ENCODE measurements at places on chromosomes 5 and 9. TPM values are rescaled to one million over a fixed set of nuclear protein-coding genes. Genes with fewer than 3 reads are reported as not detected.

The S100Z gene
- total RNA-seq: not detected

The PRSS3 gene
- total RNA-seq: not detected

The USP20 gene
- total RNA-seq: 46.7 TPM

The RMRP gene
- total RNA-seq: 2,632 TPM

DNA sequence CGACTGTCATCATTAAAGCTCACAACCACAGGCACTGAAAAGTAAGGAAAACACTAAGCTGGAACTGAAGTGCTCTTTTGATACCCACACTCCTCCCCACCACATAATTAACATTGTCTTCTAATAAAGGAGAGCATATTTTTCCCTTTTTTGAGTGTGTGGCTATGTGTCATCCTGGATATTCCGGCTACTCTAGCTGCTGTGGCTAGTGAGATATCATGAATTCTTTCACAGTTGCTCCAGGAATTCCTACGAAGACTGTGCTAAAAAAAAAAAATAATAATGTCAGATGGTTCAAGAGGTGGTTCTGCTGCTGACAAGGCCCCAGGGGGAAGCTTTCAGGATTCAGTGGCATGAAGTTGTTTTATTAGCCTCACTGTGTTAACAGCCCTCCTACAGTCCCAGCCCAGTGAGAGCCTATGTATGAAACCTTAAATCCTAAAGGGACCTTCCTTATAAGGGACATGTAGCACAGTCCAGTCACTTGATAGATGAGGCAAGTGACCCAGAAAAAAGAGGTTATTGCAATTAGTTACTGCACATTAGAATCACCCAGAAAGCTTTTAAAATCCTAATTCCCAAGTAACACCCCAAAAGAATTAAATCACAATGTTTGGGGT is 46.6 kb downstream of the TMEM252 start:
- H3K4me3 ChIP-seq: no peak overlapping the region
- no peak for DNase-seq
- H3K27ac ChIP-seq: peak overlapping the region; percentile 62
- H3K4me1 ChIP-seq: peaks cover 8% of the 10 kb centered on the region
- H3K27me3 ChIP-seq: no peaks in the 10 kb centered on the region

GRCh38 chr9:91066042-91066415 is 264.4 kb downstream of the SYK start:
- no peak for DNase-seq
- no peak overlapping the region for H3K27ac ChIP-seq
- H3K4me1 ChIP-seq: no peaks in the 10 kb centered on the region
- H3K36me3 ChIP-seq: no peaks in the 10 kb centered on the region
- H3K4me3 ChIP-seq: no peak overlapping the region
- H3K27me3 ChIP-seq: no peaks in the 10 kb centered on the region

DNA sequence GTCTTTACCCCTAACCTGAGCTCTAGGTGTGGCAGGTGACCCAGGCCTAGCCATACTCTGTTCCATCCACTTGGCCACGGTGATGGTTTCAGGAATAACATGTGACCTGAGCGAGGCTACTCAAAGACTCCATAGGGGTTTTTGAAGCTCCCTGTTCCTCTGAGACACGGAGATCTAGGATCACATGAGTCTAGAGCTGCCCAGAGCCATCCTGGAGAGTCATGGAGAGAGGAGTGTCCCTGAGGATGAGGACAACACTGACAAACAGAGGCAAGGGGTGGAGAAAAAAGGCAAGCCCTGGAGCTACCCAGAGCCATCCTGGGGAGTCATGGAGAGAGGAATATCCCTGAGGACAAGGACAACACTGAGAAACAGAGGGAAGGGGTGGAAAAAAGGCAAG is 29.5 kb upstream of the PCA3 start:
- no peak for DNase-seq
- no peak overlapping the region for H3K4me3 ChIP-seq
- no peaks in the 10 kb centered on the region for H3K4me1 ChIP-seq
- no peaks in the 10 kb centered on the region for H3K27me3 ChIP-seq
- no peaks in the 10 kb centered on the region for H3K36me3 ChIP-seq
- H3K27ac ChIP-seq: no peak overlapping the region

DNA sequence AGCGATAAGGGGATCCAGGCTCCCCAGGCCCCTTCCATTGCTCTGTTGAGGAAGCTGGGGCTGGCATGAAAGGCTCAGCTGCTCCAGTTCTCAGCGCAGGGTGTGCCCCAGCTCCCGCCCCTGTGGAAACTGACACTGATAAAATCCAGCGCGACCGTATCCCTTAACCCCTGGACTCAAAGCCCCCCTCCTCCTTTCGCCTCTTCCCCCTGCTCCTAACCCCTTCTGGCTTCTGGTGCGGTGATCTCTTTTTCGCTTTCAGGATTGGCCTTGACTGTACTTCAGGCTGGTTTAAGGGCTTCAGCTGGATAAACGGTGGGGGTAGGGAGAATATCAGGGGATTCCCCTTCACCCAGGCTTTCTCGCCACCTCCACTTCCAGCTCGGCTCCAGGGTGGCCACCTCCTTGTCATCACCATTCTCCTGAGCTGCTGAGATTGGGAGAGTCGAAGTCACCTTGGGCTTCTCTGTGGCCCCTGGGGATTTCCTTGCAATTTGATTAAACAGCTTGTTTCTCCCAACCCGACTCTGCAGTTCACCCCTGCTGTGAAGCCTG is 843 bp downstream of the BSPRY start:
- no peak overlapping the region for H3K27ac ChIP-seq
- H3K27me3 ChIP-seq: peaks cover 3% of the 10 kb centered on the region
- DNase-seq: no peak

GRCh38 chr9:133351908-133352634 is 4.1 kb downstream of the RPL7A start:
- DNase-seq: no peak
- H3K36me3 ChIP-seq: no peaks in the 10 kb centered on the region
- H3K4me3 ChIP-seq: no peak overlapping the region

DNA sequence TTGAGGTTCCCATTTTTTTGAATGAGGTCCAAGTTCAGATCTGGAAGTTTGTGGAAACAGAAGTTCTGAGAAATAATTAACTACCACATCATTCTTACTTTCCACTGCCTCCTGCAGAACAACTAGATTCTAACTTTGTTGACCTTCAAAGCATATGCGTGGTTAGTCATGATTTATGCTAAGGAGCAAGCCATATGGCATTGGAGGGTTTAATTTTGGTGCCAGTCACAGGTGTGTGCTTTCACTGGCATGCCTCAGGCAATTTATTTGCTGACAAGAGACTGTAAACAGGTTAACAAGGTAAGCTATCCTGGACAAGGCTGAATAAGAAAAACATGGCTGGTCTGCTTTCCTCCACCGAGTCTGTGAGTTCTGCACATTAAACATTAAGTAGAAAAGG is 31.5 kb downstream of the HMHB1 start:
- H3K27ac ChIP-seq: no peak overlapping the region
- no peak overlapping the region for H3K4me3 ChIP-seq
- H3K36me3 ChIP-seq: no peaks in the 10 kb centered on the region
- no peak for DNase-seq
- H3K4me1 ChIP-seq: no peaks in the 10 kb centered on the region

DNA sequence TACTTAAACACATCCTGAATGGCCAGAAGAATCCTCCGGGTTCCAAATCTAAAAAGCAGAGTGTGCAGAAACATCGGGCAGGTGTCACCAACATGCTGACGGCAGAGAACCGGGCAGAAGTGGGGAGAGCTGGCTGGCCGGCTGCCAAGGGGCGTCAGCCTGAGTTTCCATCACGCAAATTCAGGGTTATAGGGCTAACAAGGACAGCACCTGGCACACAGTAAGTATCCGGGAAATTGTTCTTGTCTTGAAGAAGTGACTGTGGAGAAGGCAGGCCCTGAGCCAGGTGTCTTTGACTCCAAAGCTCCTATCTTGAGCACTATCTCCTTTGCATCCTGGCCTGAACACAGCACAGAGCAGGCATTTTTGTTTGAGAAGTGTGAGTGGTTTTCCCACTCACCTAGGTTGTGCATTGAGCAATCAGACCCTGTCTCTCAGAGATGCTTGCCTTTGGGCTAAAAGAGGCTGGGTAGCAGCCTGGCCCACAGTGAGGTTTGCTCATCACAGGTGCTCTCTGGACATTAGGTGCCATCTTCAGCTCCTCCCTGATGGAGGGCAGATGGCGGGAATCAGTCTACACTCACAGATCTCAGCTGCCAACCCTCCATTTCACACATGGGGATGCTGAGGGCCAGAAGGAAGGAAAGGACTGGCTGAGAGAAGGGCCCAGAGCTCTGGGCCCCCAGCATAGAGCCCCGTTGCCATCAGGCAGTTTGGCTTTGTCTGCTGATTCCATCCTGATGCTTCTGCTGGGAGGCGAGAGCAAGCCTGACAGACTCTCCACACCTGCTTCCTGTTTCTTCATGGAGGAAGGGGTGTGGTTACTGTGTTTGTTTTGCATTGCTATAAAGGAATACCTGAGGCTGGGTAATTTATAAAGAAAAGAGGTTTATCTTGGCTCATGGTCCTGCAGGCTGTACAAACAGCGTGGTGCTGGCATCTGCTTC is 52.8 kb downstream of the WHRN start:
- H3K4me3 ChIP-seq: no peak overlapping the region
- H3K4me1 ChIP-seq: peaks cover 6% of the 10 kb centered on the region
- no peaks in the 10 kb centered on the region for H3K36me3 ChIP-seq
- peak overlapping the region; percentile 31 for H3K27ac ChIP-seq
- DNase-seq: no peak

DNA sequence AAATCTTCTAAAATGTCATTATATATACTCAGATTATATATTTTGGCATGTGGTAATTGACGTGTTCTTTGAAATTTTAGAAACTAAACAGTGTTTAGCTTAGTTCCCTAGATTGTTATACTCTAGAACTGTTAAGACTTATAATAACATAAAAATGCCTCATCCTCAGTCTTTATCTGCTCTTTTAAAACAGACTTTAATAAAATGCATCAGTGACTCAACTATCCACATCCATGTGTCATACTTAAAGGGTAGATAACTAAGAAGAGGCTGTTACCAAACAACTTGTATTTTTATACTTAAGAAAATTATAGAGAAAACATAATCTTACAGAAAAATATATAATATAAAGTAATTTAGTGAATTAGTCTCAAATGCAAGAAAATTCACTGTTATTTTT is 15.2 kb downstream of the NFIL3 start:
- no peak overlapping the region for H3K4me3 ChIP-seq
- DNase-seq: no peak
- no peaks in the 10 kb centered on the region for H3K4me1 ChIP-seq

DNA sequence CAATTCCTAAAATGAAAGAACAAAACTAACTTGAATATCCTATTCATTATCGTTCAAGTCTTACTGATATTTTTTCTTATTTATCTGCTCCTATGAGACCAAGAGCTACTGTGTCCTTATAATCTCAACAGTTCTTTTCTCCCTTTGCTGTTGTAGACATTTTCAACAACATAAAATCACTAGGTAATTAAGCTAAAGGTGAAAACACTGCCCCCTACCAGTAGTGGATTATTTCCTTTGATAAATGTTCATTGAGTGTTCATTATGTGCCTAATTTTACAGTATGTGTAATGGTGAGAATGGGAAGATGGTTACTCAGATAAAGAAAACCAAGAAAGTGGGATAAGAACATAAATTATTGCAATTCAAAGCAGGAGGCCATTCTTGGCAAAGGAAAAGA is 41.4 kb upstream of the PAPPA start:
- no peaks in the 10 kb centered on the region for H3K4me1 ChIP-seq
- no peak for DNase-seq
- no peaks in the 10 kb centered on the region for H3K27me3 ChIP-seq
- H3K4me3 ChIP-seq: no peak overlapping the region
- no peak overlapping the region for H3K27ac ChIP-seq

- H3K36me3 ChIP-seq: no peaks in the 10 kb centered on the region
- DNase-seq: no peak
- peaks cover 8% of the 10 kb centered on the region for H3K4me1 ChIP-seq
- no peak overlapping the region for H3K4me3 ChIP-seq
- H3K27ac ChIP-seq: no peak overlapping the region
- no peaks in the 10 kb centered on the region for H3K27me3 ChIP-seq
Measured at GRCh38 chr5:78530342-78531096, 118.1 kb downstream of the LHFPL2 start.

Measured in uterus (tissue), 4 donors.